ENCODE measurements at places on chromosomes 5 and 9.

DNA sequence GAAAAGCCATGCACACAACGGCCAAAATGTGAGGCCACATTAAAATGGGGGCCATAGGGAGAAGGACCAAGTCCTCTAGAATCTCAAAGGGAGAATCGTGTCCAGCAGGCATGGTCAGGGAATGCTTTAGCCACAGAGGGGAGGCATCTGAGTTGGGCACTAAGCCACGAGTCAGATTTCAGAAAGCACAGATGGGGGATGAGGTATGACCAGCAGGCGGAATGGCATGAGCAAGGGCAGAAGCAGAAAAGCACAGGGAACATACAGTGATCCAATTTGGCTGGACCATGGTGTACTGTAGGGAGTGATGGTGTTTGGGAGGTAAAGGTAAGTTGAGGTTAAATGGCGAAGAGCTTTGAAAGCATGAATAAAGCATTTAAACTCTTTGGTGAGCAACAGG, 214.6 kb downstream of the TLE1 start:
- no peak for DNase-seq

- no peak for DNase-seq
Observed at GRCh38 chr5:93188876-93189485, 392.0 kb downstream of the NR2F1-AS1 start.

GRCh38 chr5:153456354-153456753, 34.1 kb upstream of the GRIA1 start:
- no peak for DNase-seq

- DNase-seq = no peak
Observed at GRCh38 chr5:171306781-171307591, 2.1 kb upstream of the TLX3 start.

- DNase-seq = no peak
Observed at GRCh38 chr5:172234031-172234430, 40.1 kb downstream of the EFCAB9 start.

- DNase-seq = no peak
Observed at GRCh38 chr5:105207066-105207465, 1644.5 kb upstream of the NUDT12 start.

DNA sequence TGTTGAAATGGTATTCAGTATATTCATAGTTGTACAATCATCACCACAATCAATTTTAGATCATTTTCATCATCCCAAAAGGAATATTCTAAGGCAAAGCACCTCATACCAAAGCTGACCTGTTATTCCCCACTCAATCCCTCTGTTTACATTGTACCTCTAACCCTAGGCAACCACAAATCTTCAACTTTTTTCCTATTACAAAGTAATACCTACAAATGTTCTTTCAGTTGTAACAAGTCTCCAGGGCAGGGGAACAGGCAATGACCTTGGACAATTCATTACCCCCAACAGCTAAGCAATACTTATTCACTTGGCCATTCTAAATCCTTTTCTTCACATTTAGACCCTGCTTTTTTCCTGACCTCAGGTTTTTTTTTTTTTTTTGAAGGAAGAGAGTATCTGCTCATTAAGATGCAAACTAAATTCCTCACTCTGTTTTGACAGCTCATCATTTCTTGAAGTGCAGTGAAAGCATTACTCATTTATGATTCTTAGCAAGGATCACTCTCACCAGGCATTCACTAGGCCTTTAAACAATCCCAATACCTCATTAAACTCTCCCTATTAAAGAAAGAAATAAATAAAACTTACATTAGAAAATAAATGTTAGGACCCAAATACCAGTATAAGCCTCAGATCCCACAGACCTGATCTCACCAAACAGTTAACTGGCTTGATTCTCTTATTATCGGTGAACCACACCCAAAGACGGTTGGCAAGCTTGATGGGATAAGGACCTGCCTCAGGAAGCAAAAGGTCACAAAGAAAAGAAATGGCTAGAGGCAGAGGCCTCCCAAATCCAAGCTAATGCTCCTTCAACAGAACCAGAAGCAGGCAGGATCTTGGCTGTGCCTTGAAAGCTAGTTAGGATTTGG, 15.3 kb downstream of the MTMR12 start:
- DNase-seq = no peak

DNA sequence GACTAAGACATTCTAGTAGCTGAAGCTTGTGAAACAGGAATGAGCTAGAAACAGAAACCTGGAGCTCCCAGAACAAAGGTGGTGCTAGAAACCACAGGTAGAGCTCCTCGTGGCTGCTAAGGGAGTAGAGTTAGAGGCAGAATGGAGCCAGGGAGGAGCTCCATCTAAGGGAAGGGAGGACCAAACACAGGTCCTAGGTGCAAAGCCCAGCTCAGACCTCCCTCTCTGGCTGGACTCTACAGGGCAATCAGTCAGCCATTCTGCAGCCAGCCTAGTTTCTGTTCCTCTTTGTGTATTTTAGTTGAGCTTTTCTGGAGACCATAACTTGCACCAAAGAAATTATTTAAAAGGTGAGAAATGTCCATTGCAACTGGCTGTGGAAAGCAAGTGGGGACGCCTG, 70.4 kb downstream of the CRB2 start:
- DNase-seq = no peak

DNA sequence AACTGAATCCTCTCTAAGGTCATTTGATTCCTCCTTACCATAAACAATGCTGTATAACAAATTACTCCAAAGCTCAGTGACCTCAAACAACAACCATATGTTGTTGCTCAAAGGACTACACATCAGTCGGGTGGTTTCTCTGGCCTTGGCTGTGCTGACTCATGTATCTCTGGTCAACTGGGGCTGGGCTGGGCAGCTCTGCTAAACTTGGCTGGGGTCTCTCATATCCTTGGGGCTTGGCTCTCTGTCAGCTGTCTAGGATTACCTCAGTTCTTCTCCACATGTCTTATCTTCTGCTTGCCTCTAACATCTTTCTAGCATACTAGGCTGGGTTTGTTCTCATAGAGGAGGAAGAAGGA, 86.4 kb downstream of the GALNT10 start:
- no peak for DNase-seq

- no peak for DNase-seq
Observed at GRCh38 chr9:129549684-129550083, 71.2 kb downstream of the C9orf50 start.

- DNase-seq = no peak
Observed at GRCh38 chr5:106454651-106455415, 1215.9 kb downstream of the EFNA5 start.

DNA sequence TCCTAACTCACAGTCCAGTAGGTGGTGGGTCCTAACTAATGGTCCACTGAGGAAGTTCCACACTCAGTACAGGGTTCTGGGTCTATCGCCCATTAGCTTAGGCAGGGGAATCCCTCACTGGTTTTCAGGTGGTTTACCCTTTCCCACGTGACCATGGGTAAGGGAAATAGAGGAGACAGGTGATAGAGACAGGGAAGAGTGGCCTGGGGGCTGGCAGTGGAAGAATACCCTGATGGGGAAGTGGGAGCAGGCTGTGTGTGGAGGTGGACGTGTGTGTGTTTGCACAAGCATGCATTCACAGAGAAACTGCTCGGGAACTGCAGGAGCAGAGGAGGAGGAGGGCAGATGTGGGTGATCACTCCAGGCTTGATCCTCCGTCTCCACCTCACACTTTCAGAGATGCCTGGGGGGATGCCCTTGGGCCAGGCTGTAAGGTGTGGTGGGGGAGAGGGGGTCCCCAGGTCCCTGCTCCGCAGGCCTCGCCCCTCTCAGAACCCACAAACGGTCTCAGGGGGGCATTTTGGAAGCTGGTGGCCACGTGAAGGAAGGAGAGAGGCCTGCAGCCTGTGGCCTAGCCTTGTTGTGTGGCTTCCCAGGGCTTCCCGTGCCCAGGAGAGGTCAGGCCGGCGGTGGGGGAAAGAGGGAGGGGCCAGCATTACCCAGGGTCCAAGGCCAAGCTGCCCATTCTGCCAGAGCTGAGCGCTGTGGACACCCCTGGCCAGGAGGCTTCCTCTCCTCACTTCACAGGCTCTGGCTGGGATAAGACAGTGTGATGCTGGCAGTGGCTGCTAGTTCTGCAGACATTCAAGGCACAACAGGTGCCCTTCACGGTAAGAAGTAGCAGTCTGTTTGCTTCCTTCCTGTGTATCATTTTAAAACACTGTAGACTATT, 80.0 kb downstream of the OTULIN start:
- DNase-seq = no peak

DNA sequence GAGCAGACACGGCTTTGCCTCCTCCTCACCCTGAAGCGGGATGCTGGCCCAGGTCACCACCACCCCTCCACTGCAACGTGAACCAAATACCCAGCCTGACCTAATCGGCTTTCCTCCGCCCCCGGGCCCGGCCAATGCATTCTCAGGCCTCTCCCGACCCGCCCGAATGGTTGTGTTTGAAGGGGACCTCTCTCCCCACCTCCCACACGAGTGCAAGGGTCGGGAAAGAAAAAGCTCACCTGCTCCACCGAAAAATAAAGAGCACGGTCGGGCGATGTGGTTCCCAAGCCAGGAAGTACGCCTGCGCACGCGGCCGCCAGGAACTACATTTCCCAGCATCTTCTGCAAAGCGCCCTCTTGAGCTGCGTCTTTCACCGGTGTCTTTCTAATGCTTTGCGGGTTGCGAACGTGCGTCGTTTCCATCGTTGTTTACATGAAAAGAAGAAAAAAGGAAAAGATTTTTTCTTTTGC, at the start of gene ZNF883:
Gene ZNF883, minus strand, starts transcription at position 282 of the 471 bp plus-strand sequence.
- DNase-seq = peak; percentile 1

DNA sequence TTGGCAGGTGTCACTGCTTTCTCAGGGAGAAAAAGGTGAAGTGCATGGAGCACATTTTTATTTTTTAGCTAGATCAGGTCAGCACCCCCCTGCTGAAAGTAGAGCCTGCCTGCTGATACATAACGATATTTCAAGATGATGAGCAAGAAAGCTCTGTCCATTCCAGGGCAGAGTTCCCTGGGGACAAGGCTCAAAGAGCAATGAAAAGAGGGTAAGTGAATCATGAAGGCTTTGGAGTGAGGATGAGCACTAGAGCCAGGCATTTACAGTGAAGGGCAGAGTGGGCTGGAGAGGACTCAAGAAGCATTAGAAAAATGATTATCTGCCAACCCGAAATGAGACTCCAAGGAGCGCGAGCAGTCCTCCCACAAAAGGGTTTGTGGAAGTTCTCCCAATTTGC, 345.7 kb downstream of the TLE4 start:
- no peak for DNase-seq

GRCh38 chr9:99019510-99020331, 76.0 kb downstream of the COL15A1 start:
- no peak for DNase-seq

- DNase-seq = no peak
Observed at GRCh38 chr9:10274175-10274574, 338.6 kb downstream of the PTPRD start.

DNA sequence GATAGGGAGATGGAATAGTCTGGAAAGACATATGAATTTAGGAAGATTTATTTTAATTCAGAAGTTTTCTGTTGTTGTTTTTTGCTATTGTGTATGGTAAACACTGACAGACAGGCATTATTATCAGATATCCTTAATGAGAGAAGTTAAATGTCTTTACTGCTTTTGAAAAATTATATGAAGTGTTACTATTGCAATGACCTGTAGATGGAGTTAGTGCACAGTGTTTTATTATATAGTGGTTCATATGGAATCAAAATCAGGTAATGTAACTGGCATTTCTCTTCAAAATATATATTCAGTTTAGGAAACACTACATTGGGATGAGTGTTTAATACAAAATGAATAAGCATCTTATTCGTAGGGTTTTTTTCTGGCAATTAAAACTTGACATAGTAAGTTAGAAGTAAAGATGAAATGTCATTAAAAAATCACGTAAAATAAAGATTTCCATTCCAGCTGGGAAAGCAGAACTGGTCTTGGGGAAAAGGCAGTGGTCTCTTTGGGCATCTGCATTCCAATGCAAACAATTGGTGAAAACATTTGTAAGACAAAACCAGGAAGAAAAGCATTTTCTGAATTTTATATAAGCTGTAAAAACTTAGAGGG, 3.9 kb downstream of the GABRA1 start:
- DNase-seq = no peak

DNA sequence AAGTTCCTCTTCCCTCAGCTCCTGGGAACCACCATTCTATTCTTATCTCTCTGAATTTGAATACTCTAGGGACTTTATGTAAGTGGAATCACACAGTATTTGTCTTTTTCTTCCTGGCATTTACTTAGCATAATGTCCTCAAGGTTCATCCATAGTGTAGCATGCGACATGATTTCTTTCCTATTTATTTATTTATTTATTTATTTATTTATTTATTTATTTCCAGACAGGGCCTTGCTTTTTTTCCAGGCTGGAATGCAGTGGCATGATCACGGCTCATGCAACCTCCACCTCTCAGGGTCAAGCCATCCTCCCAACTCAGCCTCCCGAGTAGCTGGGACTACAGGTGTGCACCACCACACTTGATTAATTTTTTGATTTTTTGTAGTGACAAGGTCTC, 142.1 kb downstream of the GPBP1 start:
- no peak for DNase-seq

- no peak for DNase-seq
Observed at GRCh38 chr9:81600631-81601030, 88.7 kb downstream of the TLE1 start.

- DNase-seq = no peak
Observed at GRCh38 chr5:138648841-138649240, 73.6 kb upstream of the HSPA9 start.

DNA sequence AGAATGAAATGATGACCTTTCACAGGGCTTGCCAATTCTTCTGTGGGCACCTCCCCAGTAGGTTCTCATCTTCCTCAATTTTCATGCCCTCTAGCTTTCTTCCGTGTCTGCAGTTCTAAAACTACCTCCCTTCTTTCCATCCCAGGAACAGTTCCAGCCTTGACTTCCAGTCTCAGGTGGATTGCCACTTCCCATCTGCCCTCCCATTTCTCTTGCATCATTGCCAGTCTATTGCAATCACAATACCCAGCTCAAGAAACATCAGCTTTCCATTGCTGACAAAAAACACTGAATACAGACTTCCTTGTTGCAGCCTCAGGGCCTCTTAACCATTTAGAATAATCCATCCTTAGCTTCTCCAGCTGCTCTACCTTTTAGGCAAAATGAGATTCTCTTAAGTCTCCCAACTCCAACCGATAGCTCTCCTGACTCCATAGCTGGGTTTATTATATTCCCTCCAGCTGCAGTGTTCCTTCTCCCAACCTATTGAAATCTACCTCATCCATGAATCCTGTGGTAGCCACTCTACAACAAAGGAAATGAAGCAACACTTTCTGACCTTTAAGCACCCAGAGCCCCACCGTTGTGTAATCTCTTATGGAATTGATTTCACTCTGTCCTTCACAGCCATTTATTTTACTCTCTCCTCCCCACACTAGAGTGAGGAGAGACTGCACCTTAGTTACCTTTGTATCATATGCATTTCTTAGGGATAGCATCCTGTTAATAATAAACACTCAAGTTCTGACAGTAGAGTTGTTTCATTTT, 75.6 kb upstream of the PCA3 start:
- no peak for DNase-seq

- DNase-seq = no peak
Observed at GRCh38 chr9:113958556-113958955, 82.4 kb downstream of the ZNF618 start.

- no peak for DNase-seq
Observed at GRCh38 chr5:103461243-103461642, 101.3 kb downstream of the NUDT12 start.
